Retina (tissue), 1 donor: ENCODE measurements at places on chromosomes 4 and X.

DNA sequence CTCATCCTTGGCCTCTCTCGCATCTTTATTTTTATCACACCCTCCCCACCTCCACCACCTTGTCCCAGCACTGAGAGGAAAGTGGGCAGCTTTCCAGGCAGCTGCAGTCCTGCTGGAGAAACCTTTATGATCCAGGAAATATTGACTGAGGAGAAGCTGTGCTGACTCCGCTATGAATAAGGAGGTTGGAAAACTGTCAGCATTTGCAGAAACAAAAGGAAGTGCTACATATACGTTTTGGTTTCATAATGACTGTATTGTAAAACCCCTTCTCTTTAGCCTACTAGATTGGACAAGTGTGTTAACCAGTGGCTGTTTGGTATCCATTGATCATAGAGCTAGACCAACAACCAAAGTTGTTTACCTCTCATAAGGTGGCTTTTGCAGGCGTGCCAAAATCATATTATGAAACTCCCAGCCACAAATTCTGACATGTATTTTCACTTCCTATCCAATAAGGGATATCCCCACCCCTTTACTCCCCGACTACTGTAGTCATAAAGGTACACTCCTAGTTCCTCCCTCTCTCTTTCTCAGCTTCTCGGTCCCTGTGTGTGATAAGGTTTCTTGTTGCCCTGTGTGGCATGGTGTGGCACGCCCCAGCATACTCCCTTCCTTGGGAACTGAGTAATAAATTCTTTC, 88.4 kb downstream of the GPR143 start:
- DNase-seq, result no peak

DNA sequence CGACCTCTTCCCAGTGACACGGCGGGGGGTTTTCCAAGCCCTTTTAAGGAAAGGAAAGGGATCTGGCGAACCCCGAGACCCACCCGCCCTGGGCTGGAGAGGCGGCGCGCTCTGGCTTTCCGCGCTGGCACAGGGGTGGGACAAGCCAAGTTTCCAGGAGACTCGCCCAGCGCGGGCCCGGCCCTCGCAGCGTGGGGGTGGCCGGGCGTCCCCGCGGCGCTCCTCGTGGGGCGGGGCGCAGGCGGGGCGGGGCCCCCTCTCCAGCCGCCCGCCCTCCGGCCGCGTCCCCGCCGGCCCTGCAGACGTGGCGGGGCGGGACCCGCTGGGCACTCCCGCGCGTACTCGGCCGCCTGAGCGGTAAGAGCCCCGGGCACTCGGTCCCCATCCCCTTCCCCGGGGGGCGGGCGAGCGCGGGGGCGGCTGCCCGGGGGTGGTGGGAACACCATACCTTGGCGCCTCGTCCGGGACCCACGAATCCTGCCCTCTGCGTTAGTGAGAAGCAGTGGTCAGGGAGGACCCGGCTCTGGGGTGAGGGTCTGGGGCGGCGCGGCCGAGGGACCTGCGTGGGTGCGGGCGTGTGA, at the start of gene FAM114A1:
FAM114A1 (plus strand) TSS at position 329 of the 581 bp plus-strand sequence. CDS start 10,273 bp downstream, outside the sequence.
- peak; percentile 58 for DNase-seq

DNA sequence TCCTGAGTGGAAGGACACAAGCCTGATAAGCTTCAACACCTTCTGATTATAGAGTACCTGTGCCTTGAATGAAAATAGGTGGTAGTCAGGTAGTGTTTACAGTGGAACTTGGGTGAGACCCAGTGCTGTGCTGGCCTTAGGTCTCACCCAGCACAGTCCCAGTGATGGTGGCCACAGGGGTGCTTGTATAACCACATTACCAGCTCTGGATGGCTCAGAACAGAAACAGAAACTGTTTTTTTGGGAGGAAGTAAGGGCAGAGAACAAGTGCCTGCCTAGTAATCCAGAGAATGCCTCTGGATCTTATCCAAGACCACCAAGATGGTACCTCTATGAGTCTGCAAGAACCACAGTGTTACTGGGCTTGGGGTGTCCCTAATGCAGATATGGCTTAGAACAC, 171.5 kb upstream of the DIPK2B start:
- DNase-seq, result no peak

- no peak for DNase-seq
These were observed 228.4 kb downstream of the SPANXN1 start for GRCh38 chrX:145475725-145476124.

DNA sequence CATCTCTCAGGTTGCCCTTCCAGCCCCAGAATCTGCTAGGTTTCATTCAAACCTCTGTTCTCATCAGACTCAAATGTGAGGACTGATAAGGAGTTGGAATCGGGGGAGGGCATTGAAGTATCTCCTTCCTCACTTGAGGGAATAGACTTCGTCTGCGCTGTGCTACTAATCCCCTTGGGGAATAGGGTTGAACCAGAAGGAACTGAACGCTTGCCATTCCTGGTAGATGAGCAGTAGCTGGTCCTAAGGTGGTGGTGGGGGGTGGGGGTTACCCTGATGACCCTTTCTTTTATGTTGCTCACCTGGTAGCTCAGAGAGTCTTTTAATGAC, 692 bp upstream of the SLC9A7 start:
- DNase-seq, result no peak

DNA sequence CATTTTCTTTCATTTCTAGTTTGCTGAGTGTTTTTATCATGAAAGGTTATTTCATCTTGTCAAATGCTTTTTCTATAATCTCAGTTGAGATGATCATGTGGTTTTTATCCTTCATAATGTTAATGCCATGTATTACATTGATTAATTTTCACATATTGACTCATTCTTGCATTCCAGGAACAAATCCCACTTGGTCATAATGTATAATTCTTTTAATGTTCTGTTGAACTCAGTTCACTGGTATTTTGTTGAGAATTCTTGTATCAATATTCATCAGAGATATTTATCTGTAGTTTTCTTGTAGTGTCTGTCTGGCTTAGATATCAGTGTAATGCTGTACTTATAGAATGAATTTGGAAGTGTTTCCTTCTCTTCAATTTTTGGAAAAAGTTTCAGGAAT, 16.7 kb upstream of the LHFPL1 start:
- DNase-seq, result no peak

- no peak for DNase-seq
These were observed 508.9 kb upstream of the FTHL17 start for GRCh38 chrX:31580726-31581125.

- DNase-seq, result no peak
These were observed 42.9 kb downstream of the DDX60L start for GRCh38 chr4:168437192-168437943.

DNA sequence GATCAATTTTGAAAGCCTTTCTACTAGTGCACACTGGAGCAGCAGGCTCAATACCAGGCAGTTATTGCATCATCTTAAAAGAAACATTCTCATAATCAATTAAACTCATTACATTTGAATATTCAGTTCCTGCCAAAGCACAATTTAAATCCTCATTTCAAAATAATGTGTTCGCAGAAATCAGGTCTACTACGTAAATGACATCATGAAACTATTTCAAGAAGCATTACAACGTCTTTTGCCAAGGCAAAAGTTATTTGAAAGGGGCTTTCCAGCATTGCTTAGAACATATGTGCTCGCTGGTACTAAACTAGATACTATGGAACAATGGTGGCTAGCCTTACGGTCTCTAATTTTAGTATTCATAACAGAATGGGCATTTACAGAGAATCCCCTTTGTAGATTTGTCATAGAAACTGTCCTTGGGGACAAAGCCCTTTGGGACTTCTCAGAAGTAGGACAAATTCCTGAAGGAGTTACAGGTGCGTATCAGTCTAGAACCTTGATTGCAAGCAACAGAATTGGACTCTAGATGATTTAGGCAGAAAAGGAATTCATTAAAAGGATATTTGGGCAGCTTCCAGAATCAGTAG, 27.6 kb upstream of the HUWE1 start:
- no peak for DNase-seq

DNA sequence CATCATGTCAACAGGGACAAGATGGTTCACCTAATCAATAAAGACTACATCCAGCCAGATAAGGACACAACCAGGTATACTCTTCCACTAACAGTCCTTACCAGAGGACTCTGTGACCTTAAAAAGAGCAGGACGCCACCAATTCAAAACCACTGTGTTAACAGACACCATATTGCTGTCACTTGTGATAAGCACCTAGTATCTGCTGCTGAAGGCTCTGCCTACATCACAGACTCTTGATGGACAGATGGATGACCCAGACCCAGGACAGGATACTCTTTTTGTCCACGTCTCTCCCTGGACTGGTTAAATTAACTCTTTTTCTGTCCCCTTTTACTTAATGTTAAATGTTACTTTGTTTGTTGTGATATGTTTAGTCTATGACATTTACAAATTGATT, 586.2 kb upstream of the AGA start:
- DNase-seq, result peak; percentile 5

- DNase-seq, result no peak
These were observed 26.7 kb downstream of the PIN4 start for GRCh38 chrX:72208126-72208800.

- DNase-seq, result no peak
These were observed 1104.2 kb upstream of the IGFBP7 start for GRCh38 chr4:58214376-58214775.

DNA sequence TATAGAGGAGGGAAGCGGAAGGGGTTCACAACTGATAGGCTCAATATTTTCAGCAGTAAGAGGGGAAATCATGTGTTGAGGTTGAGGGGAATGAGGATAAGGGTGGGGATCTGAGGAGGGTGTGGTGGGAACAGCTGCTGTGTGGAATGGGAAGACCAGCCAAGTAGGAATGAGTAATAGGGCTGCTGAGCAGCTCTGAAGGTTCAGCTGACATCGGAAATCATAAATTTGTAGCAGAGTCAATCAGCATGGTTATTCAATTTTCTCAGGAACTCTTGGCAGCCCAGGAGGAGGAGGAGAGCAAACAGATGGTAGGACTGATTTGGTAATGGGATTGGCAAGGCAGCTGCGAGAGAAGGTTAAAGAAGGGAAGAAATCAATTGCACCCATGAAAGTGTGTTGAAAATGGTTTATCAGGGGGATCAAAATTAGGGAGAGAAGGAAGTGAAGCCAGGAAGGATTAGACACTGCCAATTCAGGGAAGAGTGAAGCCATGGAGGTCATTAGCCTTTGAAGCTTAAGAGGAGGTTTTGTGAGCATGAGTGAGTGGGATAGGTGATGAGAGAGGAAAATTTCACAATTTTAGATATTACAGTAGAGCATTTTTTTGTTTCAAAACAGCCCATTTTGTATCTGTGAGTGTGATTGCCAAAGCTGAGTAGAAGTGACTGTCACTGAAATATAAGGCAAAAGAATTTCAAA, 82.6 kb downstream of the PCDH7 start:
- no peak for DNase-seq

GRCh38 chr4:116618638-116619037, 466.7 kb downstream of the TRAM1L1 start:
- no peak for DNase-seq

GRCh38 chr4:111556141-111556781, 589.0 kb upstream of the FAM241A start:
- DNase-seq, result no peak

DNA sequence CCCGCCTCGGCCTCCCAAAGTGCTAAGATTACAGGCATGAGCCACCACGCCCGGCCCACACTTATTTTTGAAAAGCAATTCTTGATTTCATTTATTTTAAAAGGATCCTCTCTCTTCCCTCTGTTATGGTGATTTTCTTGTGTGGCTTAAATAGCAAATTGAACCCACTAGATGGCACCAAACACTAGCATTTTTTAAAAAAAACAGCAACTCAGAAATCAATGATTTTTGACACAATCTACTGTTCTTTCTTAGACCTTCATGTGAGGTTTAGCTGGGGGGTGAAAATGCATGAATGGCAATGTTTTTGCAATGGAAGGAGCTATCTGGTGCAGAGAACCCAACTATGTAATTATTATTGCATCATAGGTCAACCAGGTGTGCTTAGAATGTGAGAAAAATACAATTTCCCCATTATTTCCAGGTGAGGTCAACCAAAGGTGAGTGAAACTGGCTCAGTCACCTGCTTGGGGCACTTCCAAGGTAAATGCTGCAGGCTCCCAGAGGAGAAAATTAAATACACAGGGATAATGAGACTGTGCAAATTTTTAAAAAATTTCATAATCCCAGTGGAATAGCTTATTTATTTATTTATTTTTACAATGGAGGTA, 226.7 kb upstream of the PRKX start:
- DNase-seq, result peak; percentile 50

- DNase-seq, result no peak
These were observed 33.9 kb downstream of the ZBTB49 start for GRCh38 chr4:4323705-4324534.

DNA sequence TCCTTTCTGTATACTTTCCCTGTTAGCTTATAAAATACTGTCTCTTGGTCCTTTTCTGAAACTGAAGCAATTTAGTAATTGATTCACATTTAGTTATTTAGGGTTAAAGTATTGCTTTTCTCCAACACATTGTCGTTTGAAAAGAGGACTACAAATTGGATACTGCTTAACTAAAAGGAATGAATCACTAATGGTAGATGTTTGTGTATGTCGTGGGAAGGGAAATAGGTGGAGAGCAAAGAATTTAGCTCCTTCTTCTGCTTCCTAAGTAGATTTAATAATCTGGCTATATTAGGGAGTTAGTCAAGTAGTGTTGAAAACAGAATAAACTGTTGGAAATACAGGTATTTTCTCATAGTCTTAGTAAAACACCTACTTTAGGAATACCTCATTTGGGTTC, 27.9 kb downstream of the SLAIN2 start:
- DNase-seq, result no peak

- no peak for DNase-seq
These were observed 55.9 kb upstream of the KDR start for GRCh38 chr4:55181010-55182005.

- no peak for DNase-seq
These were observed 672 bp downstream of the TCEAL3 start for GRCh38 chrX:103608306-103608963.

DNA sequence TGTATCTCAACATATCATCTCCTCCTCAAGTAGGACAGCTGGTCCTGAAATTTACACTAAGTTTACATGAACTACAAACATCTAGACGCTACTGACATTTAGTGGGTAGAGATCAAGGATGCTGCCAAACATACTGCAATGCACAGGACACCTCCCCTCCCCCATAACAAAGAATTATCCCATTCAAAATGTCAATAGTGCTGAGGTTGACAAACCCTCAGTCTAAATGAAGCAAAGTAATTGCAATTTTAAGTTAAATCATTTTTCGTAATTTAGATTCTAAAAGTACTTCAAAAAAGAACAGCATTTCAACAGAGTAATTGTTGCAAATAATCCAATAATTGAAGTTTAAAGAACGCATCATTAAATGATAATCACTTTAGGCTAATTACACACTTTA, 1.2 kb downstream of the PRMT9 start:
- no peak for DNase-seq

DNA sequence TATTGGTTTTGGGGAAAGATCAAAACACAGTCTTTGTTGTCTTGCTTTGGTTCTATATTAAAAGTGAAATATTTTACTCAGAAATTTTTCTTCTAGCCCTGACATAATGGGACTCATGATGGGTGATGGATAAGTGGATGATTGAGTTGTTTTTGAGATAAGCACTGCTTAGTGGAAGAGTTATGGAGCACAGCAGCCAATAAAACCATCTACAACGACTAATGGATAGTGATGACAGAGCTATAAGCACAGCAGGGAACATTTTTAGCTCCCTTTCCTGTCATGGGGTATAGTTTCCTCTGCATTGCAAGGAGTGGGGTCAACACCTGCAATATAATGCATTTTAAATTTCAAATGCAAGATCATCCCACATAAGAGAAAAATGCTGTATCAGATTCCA, 812.4 kb downstream of the STPG2 start:
- DNase-seq, result no peak
